ENCODE measurements at places on chromosomes 13 and 19.

DNA sequence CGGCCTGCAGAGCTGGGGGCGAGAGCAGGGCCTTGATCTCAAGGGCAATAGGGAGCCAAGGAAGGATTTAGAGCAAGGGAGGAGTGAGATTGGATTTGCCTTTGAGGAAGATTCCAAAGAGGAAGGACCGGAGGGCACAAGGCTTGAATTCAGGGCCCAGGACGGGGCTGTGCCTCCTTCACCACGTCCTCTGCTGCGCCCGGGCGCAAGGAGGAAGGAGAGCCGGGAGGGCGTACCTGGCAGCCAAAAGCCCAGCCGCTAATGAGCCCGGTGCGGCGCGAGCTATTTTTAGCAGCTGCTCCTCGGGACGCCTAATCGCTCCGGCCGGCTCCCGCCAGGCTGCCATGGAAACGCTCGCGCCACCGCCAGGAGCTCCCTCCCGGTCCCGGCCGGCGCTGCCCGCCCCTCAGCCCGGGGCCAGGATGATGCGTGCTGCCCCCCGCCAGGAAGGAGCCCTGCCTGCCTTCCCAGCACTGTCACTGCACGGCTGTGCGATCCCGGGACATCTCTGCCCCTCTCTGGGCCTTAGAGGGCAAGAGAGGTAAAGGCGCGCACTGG lies 31.3 kb downstream of the TINCR start:
- DNase-seq = peak; percentile 63

DNA sequence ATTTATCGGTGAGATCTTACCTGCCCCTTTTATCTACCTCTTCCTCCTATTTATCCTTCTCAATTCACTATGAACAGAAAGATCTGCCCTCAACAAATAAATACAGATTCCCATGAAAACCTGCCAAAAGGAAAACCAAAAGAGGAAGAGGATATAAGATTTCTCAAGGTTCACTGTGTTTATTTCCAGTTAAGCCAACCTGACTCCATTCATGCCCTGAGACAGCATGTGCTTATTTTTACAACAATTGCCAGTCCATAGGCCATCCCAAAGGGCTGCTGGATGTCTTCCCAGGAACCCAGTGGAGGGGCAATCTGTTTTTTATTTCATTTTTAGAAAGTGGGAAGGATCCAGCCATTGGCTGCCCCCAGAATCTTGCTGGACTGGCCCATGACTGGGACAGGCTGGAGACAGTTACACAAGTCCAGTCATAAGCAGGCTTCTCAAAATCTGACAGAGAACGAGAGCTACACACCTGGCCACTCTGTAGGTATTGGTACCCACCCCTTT lies 209.1 kb downstream of the IRS2 start:
- no peak for DNase-seq

DNA sequence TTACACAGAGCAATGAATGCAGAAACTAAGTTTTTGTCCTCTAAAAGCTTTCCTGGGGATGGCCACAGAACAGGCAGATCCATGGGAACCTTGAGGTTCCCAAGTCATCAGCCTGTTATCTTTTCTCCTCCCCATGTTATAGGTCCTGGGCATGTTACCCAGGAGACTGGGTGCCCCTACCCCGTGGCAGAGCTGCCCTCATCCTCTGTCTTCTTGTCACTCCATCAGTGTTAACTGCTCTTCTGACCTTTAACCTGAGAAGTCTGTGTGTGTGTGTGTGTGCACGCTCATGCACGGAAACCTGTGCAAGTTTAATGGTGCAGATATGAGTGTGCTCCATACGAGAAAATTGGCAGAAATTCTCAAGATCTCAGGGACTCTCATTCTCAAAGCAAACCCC lies 43.9 kb upstream of the ZNF724 start:
- no peak for DNase-seq

- peak; percentile 19 for DNase-seq
Observed at GRCh38 chr13:48783181-48783630, 129.5 kb downstream of the CYSLTR2 start.

DNA sequence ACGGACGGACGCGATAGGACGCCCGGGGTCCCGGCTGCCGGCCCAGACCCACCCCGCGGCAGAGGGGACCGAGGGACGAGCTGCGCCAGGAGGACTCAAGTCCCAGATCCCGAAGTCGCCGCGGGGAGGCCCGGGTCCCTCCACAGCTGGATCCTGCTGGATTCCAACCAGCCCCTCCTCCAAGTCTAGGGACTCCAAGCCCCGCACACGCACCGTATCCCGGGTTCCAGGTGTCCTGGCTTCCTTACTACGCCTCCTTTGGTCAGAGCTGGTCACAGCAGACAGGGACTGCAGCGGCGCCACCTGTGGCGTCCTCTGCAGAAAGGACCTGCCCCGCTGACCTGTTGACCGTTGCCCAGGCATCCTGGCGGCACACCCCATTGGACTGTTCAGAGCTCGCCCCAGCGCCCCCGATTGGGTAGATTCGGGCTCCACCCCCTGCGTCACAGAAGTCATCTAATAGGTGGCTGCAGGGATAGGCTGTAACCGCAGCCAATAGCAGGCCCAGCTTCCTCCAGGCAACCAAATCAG lies 29.0 kb upstream of the ZNF709 start:
- no peak for DNase-seq

DNA sequence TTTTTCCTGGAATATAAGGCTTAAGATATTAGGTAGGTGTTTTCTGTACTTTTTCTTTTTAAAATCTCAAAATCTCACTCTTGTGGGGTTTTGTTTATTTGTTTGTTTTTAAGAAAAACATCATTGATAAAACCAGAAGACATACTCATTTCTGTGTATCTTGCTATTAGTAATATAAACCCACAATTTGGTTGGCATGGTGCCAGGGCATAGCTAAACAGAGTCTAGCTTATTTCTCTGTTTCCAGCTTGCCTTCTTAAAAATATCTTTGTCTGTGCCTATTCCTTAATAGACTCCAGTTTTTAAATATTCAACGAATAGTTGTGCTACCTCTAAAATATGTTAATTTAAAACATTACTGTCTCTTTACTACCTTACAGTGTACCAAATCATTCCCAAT lies 1121.9 kb upstream of the PCDH20 start:
- DNase-seq = no peak

- no peak for DNase-seq
Observed at GRCh38 chr13:41554180-41554579, 96.8 kb downstream of the RGCC start.

- DNase-seq = no peak
Observed at GRCh38 chr13:101303521-101303920, 112.8 kb downstream of the NALCN start.

DNA sequence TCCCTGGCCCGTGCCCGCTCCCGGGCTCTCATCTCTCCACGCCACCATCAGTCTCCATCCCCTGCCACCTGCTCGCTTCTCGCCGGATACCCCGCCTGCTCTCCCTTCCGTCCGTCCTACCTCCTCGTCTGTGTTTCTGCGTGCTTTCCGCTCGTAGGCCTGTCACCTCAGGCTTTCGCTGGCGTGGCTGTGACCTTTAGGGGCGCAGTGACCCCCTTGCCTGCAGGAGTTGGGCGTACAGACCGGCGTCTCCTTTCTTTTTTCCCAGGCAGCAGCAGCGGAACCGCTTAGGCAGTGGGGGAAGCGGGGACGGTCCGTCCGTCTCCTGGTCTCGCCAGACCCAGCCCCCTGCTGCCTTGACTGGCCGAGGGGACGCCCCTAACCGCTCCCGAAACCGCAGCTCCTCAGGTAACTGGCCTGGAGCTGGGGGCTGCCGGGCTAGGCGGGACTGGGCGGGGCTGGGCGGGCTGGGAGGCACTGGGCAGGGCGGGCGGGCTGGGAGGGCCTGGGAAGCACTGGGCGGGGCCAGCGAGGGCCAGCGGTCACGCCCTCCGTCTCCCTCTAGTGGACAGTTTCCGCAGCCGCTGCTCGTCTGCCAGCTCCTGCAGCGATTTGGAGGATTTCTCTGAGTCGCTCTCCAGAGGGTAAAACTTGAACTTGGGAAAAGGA lies 6.3 kb downstream of the PGLYRP1 start:
- DNase-seq = peak; percentile 59

DNA sequence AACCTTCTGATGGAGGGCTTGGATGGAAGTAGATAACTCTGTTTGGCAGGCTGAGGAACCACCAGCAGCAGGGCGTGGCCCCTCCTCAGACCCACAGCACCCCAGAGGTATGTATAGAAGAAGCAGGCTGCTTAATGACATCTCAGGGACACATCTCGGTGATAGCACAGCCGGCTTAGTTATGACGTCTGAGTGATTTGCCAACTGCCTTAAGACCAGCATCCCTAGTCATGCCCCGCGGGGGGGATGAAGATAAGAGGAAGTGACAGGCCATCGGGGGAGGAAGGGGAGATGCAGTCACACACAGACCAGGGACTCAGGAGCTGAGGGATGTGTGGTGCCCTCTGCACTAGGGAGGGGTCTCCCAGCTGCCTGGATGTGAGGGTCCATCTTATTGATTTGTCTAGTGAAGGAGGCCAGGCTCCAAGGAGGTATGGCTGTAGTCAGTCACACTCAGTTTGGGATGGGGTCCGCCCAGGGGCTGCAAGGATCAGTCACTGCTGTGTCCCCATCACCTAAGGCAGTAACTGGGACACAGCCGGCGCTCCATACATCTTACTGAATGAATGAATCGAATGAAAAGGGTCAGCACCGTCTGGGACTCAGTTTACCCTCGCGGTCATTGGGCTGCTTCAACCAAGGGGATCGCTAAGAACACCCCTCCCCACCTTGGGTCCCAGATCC lies 19.2 kb upstream of the ERCC1 start:
- DNase-seq = peak; percentile 68

DNA sequence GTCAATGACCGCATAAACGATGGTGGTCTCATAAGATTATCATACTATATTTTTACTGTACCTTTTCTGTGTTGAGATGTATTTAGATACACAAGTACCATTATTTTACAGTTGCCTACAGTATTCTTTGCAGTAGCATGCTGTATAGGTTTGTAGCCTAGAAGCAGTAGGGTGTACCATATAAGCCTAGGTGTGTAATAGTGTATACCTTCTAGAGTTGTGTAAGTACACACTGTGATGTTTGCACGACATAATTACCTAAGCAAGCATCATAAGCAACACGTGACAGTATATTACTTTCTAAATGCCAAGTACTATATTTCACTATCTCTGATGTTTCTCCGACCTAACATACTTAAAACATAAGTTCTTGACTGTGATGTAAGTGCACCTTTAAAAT lies 2.7 kb downstream of the LPAR6 start:
- DNase-seq = no peak

DNA sequence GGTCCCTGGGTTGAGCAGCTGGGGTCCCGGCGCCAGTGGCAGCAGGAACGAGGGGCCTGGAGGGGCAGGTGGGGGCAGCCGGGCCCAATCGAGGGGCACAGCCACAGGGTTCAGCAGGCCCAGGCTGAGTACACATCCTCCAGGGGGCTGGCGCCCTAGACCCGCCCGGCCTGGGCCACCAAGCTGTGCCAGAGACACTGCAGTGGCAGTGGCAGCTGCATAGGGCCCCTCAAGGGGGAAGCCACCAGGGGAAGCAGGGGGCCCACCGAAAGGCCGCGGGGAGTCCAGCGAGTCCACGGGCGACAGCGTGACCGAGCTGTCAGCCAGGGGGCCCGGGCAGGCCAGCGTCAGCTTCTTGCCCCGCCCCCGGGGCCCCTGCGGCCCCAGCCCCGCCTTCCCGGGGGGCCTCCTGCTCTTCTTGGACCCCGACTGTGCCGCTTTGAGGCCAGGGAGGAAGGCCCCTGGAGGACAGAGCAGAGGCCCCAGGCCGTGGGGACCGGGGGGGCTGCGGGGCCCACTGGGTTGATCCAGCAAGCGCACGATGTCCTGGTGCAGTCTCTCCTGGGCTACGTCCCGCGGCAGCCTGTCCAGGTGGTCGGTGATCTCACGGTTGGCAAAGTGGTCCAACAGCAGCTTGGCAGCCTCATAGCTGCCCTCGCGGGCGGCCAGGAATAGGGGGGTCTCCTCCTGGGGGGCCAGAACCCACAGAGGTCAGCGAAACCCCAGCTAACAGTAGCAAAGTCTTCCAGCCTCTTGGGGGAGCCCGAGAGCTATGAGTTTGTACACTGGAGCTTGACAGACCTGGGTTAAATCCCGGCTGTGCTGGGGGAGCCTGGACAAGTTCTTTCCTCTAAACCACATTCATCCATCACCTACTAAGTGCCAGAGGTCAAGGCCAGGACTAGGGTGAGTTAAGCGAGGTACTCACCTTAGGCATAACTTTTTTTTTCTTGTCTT lies 39.5 kb downstream of the NOTCH3 start:
- no peak for DNase-seq

- no peak for DNase-seq
Observed at GRCh38 chr19:41699968-41700323, 8.5 kb upstream of the CEACAM5 start.

- no peak for DNase-seq
Observed at GRCh38 chr13:91346850-91347201, 661 bp upstream of the MIR17HG start.

GRCh38 chr19:31338069-31338776 lies 11.0 kb downstream of the TSHZ3 start:
- peak; percentile 46 for DNase-seq

DNA sequence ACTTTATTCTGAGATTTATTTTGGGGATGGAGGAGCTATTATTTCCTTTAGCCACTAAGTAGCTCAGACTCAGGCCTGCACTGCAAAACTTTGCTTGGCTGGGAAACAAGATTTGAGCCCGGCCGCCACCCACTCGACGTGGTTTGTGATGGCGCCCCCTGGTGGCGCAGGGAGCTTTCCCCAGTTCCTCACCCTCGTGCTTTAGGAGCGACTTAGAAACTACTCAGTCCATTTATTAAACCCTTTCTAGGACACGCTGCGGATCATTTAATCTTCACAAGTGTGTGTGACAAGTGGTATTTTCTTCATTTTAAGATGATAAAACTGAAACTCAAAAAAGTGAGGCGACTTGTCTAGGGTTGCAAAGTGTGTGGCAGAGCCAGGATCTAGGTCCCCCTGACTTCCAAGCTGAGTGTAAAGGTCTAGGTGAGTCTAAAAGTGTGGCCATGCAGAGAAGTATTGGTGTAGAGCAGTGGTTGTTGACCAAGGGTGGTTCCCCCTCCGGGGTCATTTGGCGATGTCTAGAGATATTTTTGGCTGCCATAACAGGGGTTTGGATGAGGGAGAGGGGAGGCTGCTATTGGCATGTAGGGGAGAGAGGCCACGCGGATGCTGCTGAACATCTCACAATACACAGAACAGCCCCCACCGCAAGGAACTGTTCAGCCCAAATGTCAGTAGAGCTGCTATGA lies 2.2 kb downstream of the CXCL17 start:
- peak; percentile 62 for DNase-seq

- no peak for DNase-seq
Observed at GRCh38 chr13:97485320-97485719, 51.4 kb downstream of the RAP2A start.

DNA sequence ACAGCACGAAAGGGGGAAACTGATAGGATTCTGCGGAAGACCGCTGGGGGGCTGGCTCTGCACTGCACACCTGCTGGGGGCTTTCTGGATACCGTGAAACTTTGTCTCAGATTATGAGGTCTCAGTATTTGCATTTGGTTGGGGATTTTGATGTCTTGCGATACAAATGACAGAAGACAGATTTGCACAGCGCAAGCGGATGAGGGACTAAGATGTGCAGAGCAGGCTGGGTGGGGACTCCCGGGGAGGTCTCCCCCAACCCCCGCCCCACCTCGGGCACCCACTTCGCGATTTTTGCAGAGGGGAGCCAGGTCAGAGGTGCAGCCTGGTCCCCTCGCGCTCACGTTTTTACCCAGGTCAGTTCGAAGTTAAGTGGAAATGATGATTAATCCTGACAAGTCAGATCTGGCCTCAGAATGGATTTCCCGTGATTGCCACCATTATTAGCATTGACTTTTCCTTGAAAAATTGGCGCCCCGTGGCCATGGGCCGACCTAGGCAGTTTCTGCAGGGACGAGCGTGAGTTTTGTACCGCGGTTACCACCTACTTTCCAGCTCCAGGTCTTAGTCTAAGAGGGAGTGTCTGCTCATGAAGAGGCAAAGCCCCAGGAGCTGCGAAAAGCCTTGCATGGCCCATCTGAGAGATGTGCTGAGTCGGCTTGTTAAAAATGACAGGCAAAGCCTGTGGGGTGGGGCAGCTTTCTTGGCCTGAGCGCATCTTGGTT lies 1.3 kb upstream of the GJB2 start:
- no peak for DNase-seq

Measured in A172 (cell line).